ENCODE measurements at places on chromosomes 6 and 20.

DNA sequence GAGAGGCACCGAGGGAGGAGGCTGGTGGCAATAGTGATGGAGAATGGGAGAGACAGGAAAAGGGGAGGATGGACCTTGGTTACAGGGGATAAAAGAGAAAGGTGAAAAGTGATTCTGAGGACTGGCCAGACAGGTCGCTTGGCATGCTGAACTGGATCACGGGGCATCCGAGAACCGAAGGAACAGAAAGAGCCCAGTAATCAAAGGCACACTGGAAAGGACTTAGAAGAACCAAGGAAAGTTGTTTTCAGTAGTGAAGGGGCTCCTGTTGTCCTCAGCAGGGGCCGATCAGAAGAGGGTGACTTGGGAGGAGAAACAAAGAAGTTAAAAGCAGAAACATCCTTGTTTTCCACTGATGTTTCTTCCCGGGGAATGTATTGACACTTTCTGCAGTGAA, 18.9 kb downstream of the SYTL3 start:
- DNase-seq = no peak

- peak; percentile 95 for DNase-seq
Measured at GRCh38 chr6:134826889-134827737, 122.8 kb downstream of the ALDH8A1 start.

DNA sequence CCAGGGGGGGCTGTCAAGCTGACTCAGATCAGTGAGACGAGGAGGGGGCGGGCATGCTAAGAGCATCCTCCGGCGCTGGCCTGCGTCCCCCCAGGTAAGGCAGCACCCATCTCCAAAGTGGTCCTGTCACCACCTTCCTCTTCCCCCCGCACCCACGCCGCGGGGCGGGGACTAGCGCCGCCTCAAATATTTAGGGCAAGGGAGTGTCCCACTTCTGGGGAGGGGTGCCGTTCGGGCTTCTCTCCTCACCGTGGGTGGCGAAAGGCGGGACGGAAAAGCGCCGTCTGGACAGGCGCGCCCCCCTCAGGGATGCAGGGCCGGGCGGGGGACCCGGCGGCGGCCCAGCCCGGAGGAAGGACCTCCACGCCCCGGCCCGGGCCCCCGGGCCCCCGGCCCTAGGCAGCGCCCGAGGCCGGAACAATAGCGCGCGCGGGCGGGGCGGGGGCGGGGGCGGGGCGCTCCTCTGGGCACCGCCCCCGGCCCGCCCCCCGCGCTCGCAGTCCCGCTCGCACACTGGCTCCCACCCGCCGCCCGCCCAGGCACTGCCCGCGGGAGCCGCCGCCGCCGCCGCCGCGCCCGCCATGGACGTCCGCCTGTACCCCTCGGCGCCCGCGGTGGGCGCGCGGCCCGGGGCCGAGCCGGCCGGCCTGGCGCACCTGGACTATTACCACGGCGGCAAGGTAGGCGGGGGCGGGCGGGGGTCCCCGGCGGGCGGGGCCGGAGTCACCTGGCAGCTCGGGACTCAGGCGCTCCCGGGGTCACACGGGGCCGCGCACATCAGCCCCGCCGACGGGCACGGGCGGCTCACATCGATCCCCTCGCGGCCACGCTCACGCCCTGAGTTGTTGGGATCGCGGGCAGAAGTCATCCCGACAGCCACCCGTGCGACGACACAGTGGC, at the start of gene TOX2:
TOX2 (plus strand) TSS at position 542 of the 900 bp plus-strand sequence; CDS start at position 582, 40 bp downstream.
- no peak for DNase-seq

- DNase-seq = no peak
Measured at GRCh38 chr20:10855778-10856177, 182.0 kb upstream of the JAG1 start.

DNA sequence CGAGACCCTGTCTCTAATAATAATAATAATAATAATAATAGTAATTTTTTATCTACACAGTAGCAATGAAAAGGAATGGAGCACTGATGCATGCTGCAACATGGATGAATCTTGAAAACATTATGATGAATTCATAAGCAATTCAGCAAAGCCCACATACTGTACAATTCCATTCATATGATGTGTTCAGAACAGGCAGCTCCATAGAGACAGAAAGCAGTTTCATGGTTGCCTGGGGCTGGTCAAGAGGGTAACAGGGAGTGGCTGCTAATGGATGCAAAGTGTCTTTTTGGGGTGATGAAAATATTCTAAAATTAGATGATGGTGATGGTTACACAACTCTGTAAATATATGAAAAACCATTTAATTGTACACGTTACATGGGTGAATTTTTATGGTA, 43.6 kb downstream of the SLC24A3 start:
- peak; percentile 11 for DNase-seq

DNA sequence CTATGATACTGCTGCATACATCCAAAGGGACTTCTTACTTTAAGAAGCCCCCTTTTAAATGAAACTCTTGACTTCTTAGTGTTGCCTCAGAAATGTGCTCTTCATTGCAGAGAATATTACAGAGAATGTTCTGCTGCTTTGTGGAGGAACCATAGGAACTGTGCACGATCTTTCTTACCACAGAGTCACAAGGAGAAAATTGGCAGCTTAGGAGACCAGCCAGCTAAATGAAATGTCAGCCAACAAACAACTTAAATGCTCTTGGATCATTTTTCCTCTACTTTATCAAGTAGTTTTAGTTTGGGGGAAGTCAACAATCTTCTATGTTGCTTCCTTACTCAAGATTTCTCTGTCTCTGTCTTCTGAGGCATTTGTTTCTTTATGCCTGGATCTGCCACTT, 125.9 kb upstream of the MLIP start:
- no peak for DNase-seq

- DNase-seq = no peak
Measured at GRCh38 chr20:32443386-32443974, 85.3 kb downstream of the ASXL1 start.
